CD4-positive, alpha-beta T cell treated with Interleukin-15 for 1 hour (primary cell): ENCODE measurements at places on chromosomes 12 and 14.

DNA sequence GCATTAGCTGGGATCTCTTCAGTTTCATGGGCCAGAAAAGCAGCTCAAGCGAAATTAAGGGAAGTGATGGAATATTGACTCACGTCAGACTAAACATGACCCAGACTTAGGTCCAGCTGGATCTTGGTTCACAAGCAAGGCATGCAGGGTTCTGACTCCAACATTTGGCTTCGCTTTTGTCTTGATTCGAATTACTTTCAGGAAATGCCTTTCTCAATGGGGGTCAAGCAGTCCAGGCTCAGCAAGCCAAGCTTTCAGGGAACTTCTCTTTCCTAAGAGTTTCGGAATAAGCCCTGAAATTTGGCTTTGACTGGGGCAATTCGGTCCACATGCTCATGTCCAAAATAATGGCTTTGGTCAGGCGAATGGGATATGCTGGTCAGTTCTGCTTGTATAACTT, 678.7 kb upstream of the TMEM132C start:
- no peak for DNase-seq

DNA sequence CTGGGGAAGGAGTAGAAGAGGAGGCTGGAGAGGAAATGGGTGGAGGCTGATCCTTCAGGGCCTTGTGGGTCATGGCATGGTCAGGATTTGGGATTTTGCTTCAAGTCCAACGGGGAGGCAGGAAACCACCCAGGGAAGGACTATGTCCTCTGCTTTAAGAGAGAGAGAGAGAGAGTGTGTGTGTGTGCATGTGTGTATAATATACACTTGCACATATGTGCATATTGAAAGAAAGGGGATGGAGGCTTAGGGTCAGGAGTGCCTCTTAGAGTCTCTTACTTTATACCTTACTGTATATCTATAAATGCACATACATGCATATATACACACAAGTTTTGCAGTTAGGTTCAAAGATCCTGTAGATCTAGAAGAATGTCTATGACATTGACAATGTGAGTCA, 94.8 kb downstream of the RGS6 start:
- no peak for DNase-seq

DNA sequence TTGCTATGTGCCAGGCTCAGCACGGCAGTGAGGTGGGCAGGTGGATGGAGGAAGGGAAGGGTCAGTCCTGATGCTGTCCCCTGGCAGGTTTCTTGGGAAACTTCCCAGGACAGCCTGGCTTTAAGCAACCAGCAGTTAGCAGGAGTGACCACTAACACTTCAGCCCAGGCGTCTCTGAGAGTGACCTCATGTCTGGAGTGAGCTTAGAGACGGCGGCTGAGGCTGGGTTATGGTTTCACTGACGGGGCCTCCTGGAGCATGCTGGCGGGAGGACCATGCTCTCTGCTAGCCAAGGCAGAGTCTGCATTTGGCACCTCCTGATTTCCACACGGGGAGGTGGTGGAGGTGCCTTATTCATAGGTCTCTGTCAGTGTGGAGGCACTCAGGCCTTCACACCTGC, 2.5 kb downstream of the HHIPL1 start:
- no peak for DNase-seq

- DNase-seq = peak; percentile 18
Measured at GRCh38 chr12:83823386-83824045, 1089.1 kb downstream of the SLC6A15 start.

- DNase-seq = no peak
Measured at GRCh38 chr14:78243187-78243586, 73.0 kb downstream of the NRXN3 start.

- no peak for DNase-seq
Measured at GRCh38 chr14:103504991-103505565, 17.6 kb downstream of the CKB start.

GRCh38 chr12:110937104-110937641, 16.8 kb upstream of the MYL2 start:
- peak; percentile 27 for DNase-seq

DNA sequence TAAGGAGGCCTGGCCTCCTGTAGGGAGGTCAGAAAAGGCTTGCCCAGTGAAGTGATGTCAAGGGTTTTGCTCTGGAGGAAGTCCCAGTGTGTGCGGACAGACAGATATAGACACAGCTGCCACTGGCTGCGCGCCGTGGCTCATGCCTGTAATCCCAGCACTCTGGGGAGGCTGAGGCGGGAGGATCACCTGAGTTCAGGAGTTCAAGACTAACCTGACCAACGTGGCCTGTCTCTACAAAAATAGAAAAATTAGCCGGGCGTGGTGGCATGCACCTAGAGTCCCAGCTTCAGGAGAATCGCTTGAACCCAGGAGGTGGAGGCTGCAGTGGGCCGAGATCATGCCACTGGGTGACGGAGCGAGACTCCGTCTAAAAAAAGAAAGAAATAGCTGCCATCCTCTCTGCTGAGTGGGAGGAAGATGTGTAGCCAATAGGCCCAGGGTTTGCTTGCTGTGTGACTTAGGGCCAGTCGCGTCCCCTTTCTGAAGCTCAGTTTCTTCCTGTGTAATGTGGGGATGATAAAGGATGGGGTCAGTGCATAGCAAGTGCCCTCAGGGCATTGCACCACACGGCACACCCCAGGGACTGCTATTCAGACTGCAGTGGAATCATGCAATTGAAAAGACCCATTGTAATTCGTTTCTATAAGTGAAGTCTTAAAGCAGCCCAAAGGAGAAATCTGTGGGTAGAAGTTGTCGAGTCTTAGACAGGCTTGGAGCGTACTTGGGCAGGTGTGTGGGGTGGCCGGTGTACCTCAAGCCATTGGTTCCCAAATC, 18.7 kb upstream of the MLEC start:
- DNase-seq = no peak
